ENCODE measurements at places on chromosomes 5 and 9.

GRCh38 chr5:39411061-39411460 lies 13.7 kb downstream of the DAB2 start:
- DNase-seq = no peak

DNA sequence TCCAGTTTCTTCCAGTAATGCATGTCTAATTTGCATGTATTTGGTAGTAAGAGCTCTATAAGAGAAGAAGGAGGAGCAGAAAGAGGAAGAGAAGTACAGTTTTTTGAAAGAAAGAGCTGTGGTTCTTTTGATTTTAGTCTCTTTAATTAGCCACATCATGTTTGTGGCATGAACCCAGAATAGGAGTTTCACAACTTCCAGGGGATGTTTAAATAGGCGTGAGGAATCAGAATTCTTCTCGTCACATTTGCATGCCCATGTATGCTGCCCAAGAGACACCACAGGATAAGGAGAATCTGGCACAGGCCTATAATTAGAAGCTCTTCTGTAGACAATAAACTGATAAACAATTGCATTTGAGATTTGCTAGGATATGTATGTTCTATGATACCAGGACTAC lies 78.7 kb downstream of the GAS1 start:
- no peak for DNase-seq

GRCh38 chr5:60494635-60495034 lies 205.3 kb downstream of the DEPDC1B start:
- DNase-seq = no peak

GRCh38 chr5:133371371-133372155 lies 240.8 kb downstream of the FSTL4 start:
- DNase-seq = no peak

- no peak for DNase-seq
Measured at GRCh38 chr5:35485487-35485886, 132.2 kb upstream of the SPEF2 start.

- DNase-seq = no peak
Measured at GRCh38 chr5:74786851-74787250, 19.8 kb downstream of the NSA2 start.

GRCh38 chr5:178514851-178515418 lies 75.3 kb downstream of the COL23A1 start:
- DNase-seq = no peak

Measured in fibroblast of skin of left quadriceps (primary cell).